ENCODE measurements at places on chromosomes 13 and 19. TPM values are rescaled to one million over a fixed set of nuclear protein-coding genes. Genes with fewer than 3 reads are reported as not detected.

DNA sequence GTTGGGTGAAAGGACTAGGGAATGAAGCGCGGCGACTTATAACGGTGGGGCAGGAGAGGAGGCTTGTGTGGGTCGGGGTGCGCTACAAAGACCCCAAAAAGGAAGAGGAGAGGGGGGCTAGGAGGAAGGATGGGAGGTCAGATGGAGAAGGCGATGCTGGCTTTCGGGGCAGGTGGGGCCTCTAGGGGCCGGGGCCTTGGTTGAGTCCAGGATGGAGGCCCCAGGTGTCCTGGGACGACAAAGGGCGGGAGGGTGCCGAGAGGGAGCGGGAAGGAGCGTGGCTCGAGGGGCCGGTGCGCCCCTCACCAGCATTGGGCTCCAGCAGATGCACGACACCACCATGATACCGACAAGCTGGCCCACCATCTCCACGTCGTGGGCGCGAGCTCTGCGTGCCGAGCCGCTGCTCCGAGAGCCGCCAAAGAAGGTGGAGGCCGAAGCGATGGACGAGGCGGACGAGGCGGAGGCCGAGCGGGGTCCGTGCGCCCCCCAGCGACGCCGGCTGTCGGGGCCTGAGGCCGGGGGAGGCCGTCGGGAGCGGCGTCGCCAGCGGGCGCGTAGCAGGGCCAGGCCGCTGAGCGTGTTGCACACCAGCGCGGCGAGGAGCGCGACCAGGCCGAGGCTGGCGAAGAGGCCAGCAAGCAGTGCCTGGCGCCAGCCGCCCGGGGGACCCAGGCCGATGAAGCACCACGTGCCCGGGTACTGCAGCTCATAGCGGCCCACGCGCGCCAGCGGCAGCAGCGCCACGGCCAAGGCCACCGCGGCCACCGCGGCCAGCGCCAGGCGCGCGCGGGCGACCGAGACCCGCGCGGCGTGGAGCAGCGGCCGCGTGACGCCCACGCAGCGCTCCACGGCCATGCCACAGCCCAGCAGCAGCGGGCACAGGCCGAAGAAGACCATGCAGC, 1.8 kb downstream of the PTGER1 start:
- DNase-seq = no peak

GRCh38 chr13:95191821-95192563, 109.3 kb downstream of the ABCC4 start:
- DNase-seq = peak; percentile 50

OVOL3 gene
- total RNA-seq = not detected

DNA sequence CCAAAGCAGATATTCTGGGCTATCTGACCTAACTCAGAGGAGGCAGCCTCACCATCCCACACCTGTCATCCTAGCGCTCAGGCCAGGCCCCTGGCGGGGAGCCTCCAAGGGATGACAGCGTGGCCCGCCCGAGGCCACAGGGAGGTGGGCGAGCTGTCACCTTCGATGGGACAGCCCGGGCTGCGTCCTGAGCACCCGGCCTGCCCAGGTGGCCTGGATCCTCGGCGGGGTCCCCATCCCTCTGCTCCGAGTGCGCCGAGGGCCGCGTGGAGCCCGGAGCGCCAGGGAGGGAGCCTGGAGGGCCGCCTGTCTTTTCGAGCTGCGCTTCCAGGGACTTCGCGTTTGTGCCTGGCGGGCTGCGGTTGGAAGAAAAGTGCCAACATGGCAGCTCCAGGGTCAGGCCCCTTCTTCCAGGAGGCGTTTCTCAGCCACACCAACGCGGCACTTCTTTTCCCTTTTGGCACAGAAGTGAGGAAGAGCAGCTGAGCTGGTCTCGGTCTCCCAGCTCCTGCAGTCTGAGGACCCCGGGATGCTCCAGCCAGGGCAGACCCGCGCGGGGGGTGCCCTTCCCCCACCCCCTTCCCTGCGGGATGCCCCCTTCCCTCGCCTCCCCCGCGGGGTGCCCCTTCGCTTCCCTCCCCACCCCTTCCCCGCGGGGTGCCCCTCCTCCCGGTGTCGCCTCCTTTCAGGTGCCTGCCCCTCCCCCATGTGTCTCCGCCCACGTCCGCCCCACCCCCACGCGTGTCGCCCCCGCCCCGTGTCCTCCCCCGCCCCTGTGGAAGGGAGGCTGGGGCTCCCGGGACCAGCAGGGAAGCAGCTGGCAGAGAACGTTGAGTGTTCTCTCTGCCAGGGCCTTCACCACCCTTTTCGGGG, 42.3 kb downstream of the GJA3 start:
- DNase-seq = peak; percentile 47

GRCh38 chr13:90696254-90696653, 651.2 kb upstream of the MIR17HG start:
- DNase-seq = no peak

Measured in activated T-cell treated with anti-CD3 and anti-CD28 coated beads, Interleukin-2, amount 50 U/mL, for 4 hours (primary cell).